AG04449 (cell line): ENCODE measurements at places on chromosomes 2 and 18.

DNA sequence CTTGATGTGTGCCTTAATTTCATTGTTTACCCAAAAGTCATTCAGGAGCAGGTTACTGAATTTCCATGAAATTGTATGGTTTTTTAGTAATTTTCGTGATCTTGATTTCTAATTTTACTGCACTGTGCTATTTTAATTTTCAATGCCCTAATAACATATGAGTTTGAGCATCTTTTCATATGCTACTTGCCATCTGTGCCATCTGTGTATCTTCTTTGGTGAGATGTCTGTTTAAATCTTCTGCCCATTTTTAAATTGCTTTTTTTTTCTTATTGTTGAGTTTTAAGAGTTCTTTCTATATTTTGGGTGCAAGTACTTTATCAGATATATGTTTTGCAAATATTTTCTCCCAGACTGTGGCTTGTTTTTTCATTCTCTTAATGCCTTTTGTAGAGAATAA is 165.9 kb downstream of the ST6GAL2 start:
- no peak for DNase-seq

DNA sequence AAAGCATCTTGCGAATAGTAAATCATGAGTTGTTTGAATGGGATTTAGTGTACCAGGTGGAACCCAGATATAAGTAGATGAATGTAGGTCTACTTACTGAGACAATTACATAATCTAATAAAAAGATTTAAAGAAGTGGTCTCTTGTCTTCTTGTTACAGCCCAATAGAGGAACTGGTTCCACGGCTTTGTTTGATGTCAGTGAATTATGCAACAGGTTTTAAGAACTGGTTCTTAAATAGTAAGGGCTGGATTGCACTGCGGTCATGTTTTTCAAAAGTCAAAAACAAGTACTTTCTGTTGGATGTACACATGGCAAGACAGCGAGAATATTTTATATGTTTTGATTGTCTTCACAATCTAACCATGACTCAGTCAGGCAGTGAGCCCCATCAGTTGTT is 15.4 kb upstream of the SLC9A2 start:
- no peak for DNase-seq

DNA sequence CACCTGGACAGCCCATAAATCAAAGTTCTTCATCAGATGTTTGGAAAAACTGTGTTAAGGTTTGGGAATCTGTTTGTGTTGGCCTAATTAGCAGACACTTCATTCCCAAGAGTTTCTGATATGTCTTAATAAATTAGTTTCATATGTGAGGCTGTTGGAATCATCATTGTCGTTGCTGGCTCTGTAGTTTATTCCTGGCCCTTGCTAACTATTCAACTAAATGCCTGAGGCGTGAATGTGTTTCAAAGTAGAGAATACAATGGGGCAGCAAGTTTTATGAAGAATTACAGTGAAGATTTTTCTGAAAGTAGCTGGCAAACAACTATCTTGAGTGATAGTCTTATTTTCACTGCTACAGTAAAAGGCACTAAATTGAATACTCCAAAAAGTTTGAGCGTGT is 141.1 kb downstream of the PARD3B start:
- no peak for DNase-seq

- no peak for DNase-seq
Measured at GRCh38 chr2:39469807-39470206, 32.7 kb upstream of the MAP4K3 start.

DNA sequence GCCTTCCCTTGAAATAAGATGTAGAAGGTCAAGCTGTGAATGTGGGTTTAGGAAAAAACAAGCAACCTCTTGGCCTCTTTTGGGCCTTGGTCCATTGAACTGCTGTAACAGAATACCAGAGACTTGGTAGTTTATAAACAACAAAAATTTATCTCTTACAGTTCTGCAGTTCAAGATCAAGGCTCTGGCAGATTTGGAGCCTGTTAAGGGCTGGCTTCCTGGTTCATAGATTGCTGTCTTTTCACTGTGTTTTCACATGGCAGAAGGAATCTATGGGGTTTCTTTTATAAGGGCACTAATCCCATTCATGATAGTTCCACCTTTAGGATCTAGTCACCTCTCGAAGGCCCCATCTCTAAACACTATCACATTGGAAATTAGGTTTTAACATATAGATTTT is 20.2 kb upstream of the STK17B start:
- DNase-seq = no peak

GRCh38 chr2:181178823-181179412 is 198.5 kb downstream of the UBE2E3 start:
- no peak for DNase-seq

DNA sequence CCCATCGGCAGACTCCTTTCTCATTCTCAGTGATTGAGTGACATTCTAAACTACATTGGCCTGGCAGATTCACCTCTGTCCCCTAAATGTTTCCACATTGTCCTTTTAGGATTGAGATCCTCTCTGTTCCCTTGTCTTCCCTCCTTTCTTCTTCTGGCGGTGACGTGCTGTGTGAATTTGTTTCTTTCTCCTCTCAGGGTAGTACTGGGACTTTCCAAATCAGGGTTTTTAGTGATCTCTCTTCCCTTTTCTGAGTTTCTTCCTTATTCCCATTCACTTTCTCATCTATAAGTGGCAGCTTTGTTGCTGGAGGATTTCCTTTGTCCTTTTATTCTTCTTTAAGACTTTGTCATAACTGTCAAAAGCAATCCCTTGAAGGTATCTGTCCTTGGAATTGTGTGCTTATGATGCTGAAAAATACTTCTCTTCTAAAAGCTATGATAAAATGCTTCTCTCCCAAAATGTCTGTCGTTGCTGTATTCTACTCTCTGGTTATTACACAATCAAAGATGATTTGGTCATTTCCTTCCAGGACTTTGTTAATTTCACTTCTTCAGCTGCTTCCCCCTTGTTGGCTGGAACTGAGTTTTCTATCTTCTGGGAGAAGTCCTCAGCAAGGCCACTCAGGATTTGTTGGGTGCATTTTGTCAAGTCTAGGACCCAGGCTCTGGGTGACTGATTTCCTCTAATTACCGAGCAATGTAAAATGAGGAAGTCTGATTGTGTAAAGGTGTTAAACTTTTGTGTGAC is 4.9 kb upstream of the IL1B start:
- no peak for DNase-seq

DNA sequence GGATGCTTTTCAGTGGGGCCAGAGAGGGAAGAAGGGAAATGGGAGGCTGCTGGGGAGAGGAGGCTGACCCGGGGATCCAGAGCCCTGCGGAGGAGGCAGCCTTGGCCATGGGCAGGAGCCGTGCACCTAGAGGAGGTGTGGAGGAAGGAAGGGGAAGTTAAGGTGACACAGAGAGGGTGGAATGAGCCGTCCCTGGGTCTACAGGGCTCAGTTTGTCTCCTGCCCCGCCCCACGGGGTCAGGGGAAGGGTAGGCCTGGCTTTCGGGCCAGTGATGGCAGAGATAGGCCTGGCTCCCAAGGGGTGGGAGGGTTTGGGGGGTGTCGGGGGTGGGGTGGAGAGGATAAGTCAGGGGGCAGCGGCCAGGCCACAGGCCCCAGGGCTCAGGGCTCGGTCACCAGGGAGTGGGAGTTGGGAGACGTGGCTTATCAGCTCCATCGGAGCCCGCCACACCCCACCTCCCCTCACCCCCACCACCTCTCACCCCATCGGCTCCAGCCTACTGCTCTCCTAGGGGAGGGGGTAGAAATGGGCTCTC is 39.5 kb upstream of the NOTO start:
- no peak for DNase-seq
